ENCODE measurements at places on chromosomes 1 and 21.

DNA sequence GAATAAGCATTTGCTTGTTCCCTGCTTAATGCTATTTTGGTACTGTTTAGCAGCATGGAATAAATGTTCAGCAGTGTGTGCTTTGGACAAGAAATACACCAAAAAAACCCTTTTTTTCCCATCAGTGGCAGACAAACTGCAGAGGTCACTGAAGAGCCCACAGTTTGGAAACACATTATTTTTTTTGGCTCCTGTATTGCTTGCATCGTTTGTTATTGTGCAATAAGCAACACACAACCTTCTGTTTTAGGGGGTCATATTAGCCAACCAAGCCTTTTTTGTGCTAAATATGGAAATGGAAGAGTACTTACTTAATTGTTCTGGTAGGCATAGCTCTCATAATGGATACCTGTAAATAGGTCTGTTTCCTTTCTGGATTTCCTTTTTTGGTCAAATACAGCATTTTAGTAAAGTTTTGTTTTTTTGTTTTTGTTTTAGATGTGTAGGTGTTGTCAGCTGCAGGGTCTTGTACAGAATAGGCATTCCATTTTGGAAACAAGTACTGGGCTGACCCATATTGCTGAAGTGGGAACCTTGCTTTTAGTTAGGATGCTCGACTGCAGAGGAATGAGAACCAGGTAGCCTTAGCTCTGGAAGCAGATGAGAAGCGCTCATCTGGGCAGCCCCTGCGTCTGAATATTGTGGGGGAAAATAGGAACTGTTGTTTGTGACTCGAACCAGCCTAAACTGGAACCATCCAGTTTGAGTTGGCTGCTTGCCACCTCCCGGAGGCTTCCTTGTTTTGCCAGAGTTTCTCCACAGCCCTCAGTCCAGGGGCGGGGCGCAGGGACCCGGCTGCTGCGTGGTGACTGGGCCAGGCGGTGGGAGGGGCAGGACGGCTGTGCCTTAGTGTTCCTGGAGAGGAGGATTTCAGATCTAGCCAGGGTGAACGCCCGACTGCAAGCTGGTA lies 38.4 kb downstream of the SPEN start:
- no peak for DNase-seq

GRCh38 chr1:192588546-192588945 lies 13.0 kb downstream of the RGS1 start:
- DNase-seq, result no peak

- DNase-seq, result no peak
Measured at GRCh38 chr1:218851586-218851985, 322.1 kb upstream of the LYPLAL1 start.

GRCh38 chr1:159250638-159251216 lies 46.1 kb downstream of the ACKR1 start:
- DNase-seq, result no peak

DNA sequence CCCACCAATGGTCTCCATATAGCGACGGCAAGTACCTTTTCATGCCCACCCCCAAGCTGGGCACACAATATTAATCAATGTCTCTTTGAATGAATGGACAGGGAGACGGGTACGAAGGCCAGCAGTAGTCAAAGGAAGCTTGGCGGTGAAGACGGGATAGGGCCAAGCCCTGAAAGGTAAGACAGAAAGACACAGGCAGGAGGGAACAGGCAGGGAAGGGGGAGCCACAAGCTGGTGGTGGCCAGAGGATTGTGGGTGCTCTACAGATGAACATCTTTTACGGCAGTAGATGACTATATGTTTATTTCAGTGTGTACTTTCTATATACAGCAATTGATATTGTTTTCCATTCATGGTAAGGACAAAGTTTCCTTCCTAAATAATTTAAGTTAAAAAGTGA lies 16.3 kb downstream of the CAPZB start:
- DNase-seq, result no peak

DNA sequence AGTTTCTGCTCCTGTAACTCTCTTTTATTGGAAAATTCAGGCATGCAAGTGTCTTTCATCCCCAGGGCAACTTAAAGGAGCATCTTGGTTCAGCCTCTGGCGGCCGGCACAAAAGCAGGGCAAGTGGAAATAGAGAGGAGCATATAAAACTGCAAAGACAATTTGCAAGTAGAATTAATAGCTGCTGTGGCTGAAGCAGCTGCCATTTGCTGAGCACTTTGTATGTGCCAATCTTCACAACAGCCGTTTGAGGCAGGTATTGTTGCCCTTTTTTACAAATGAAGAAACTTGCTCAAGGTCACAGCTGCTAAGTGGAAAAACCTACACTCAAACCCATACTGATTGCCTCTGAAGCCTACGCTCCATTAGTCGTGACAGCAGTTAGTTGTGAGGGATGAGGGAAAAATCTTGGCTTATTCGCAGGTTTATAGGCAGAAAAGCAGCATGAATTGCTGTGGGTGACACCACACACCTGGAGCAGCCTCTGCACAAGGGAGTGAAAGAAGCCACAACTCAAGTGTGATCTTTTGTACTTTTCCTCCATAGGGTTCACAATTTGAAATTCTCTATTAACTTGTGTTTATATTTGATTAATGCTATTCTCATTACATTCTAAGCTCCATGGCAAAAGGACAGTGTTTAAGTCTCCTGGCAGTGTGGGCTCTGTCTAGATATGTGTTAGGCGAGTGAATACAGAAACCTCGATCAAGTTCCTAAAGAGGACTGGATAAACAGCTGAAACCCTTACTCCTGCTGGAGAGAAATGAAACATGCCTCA lies 99.0 kb upstream of the BEND5 start:
- DNase-seq, result no peak

GRCh38 chr21:31235671-31236450 lies 108.2 kb downstream of the TIAM1 start:
- DNase-seq, result no peak

- no peak for DNase-seq
Measured at GRCh38 chr1:215141460-215141859, 58.9 kb downstream of the KCNK2 start.

- DNase-seq, result no peak
Measured at GRCh38 chr1:76961181-76961819, 94.0 kb downstream of the ST6GALNAC5 start.

DNA sequence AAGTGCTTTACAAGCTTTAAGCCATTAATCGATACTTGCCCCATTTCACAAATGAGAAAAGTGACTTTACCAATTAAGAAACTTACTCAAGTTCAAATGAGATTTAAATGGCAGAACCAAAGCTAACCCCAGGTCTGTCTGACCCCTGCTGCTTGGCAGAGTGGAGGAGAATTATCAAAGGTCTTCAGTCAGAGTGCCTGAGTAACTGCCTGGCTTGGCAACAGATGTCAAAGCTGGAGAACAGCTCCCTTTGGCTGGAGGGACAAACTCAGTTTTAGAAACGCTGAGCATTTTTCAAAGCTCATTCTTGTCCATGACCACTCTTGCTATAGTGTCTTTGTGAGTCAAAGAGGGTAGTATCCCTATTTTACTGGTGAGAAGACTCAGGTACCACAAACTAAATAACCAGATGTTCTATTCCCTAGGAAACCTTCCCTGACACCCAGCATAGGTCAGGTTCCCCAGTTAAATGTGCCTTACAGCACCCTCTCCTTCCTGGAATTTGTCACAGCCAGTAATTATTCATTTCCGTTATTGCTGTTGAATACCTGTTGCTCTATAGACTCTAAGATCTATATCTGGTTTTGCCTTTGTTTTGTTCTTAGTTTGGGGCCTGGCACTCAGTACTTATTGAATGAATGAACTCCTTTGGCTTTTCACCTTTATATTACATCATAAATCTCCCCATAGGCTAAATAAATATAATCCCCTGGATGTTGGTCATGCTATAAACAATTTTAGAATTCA lies 5.0 kb upstream of the BCAR3 start:
- no peak for DNase-seq

DNA sequence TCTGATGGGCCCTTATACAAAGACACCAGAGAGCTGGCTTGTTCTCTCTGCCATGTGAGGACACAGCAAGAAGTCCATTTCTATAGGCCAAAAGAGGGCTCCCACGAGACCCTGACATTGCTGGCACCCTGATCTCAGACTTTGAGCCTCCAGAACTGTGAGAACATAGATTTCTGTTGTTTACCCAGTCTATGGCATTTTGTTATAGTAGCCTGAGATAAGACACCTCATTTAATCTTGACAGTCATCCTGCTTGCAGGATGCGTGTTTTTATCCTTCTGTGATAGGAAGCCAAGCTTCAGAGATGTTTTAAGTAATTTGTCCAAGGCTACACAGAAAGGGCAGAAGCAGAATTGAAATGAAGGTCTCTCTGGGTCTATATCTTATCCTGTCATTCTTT lies 138.8 kb upstream of the HOOK1 start:
- no peak for DNase-seq

- no peak for DNase-seq
Measured at GRCh38 chr21:38354746-38355145, 98.0 kb downstream of the KCNJ15 start.

DNA sequence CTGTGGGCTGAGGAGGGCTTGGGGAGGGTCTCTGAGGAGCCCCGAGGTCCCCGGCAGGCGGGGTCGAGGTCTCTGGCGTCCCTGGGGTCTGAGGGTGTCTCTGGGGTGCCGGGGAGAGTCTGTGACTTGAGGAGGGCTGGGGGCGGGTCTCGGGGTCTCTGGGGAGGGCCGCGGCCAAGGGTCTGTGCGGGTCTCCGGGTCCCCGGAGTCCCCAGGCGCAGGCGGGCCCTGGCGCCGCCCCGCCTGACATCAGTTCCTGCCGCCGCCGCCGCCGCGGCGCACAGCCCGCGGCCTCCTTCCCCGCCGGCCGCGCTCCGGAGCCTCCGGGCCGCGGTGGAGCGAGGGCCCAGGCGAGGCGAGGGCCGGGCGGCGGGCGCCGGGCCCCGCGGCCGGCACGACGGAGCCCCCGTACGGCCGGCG lies at the start of gene PLEKHM2:
Gene PLEKHM2 (plus strand): TSS at position 279 of the 420 bp plus-strand sequence. CDS start 239 bp downstream, outside the sequence.
- DNase-seq, result peak; percentile 76

GRCh38 chr1:3314491-3315381 lies 139.7 kb upstream of the ARHGEF16 start:
- no peak for DNase-seq

- no peak for DNase-seq
Measured at GRCh38 chr21:41933313-41934079, 20.3 kb downstream of the C2CD2 start.

GRCh38 chr1:91725989-91726721 lies 159.8 kb downstream of the TGFBR3 start:
- DNase-seq, result no peak

DNA sequence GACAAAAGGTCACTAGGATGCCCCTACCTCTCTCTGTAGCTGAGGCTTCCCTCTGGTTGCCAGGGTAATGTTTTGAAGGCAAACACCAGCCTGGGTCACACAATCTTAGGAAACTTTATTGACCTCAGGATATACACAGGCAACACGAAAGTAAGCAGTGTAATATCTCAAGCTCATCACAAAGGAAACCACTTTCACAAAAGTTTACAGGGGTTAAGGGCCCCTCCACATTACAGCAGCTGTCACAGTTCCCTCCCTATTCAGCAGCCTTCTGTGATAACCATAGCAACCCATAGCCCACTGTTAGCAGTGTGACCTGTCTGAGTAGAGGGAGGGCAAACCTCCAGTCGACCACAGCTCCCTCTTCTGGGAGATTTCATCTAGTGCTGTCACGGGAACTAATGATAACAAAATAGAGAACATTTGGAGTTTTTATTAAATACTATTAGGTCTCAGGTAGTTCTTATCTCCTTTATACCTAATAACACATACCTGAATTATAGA lies 149.8 kb downstream of the PTPRC start:
- DNase-seq, result no peak

- DNase-seq, result no peak
Measured at GRCh38 chr1:29136391-29136915, 12.8 kb upstream of the TMEM200B start.

DNA sequence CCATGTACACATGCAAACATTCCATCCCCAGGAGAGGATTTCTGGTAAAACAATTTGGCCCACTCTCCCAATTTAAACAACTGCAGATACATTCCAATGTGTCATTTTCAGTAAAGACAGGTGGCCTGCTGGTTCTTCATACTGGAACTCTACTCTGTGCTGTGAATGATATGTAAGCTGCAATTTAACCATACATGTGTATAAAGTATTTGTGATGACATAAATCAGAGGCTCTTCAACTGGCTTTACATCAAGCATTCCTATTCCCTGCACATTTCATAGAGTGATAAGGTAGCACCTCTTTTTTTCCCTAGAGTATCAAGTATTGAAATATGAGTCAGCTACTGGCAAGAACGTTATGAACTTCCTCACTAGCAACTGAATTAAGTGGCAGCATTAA lies 649.5 kb upstream of the ADGRL2 start:
- no peak for DNase-seq

- DNase-seq, result no peak
Measured at GRCh38 chr1:171032822-171033702, 57.6 kb upstream of the FMO3 start.

- no peak for DNase-seq
Measured at GRCh38 chr21:44018813-44019567, 6.9 kb downstream of the TRAPPC10 start.

DNA sequence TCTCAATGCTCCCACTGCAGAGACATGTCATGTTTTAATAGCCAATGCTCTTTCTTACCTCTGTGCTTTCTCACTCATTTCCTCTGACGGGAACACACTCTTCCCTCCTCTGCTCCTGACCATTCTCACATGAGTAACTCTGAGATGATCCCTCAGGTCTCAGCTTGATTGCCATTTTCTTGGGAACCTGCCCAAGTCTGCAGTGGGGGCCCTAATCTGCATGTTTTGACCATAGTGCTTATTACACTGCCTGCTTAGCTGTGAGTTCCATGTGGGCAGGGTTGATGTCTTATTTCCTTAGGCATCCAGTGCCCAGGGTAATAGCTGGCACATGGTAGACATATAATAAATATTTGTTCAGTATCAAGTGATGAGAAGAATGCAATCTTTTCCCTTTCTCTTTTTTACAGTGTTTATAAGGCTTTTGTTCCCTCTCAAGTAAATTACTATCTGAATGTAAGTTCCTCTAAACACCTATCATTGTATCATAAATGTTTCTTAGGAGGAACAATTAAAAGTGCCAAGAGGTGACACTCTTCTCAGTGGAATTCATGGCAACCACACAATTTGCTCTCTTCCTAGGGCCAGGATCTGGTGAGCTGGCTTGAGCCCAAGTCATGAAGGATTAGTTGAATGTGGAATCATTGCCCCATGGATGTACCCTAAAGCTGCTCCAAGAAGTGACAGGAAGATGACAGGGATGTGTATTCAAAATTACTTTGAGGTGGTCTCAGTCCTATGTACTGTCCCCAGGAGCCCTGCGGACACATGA lies 485.4 kb upstream of the USP24 start:
- DNase-seq, result no peak

DNA sequence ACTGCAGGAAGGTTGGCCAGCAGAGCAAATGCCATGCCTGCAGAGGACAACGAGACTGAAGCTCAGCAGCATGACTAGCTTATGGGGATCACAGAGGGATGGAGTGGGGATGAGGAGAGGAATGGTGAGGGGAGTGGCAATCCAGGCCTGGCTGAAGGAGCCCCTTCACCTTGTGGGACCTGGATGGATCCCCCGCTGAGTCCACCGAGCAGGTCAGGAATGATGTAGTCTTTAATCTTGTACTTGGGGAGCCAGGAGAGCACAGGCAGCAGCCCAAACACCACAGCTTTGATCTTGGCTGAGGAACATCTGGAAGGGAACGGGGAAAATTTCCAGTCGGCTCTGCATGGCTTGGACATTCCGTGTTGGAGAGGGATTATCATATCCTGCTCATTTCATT lies 10.5 kb downstream of the SLC26A9 start:
- DNase-seq, result no peak

- no peak for DNase-seq
Measured at GRCh38 chr1:29412591-29412990, 176.3 kb downstream of the PTPRU start.
